ENCODE measurements at places on chromosomes 4 and X.

- DNase-seq = no peak
Observed at GRCh38 chrX:150370589-150371312, 7.6 kb downstream of the MAMLD1 start.

DNA sequence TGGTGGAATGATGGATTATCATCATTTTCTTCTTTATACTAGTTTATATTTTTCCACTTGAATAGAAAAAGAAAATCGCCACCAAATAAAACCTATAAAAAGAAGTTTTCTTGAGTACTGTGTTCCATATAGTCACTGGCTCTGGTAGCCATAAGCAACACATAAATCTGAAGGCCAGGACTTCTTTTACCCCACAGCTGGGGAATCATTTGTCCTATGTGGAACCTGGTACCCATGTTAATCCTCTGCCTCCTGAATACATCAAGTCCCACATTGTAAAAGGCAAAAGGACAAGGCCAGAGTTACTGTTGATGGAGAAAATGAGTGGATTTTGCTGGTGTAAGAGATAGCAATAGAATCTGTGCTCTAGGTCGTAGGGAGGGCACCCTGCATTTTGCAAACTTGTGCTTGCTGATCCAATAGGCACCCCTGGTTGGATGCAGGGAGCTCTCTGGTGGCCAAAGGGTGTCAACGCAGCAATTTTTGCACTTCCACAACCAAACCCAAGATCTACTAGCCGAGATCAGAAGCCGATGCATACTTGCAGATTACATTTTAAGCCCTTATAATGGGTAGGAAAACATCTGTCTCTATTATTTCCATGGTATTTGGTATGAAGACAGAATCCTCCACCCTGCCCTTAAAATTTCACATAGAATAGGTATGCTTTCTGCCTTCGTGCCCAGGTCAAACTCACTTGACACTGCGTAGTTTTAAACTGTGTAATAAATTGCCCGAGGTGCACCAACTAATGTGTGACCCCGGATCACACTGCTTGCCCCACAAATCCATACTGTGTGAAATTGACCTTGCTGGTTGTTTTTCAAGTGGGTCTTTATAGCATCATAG lies 146.2 kb upstream of the SCML1 start:
- no peak for DNase-seq

- no peak for DNase-seq
Observed at GRCh38 chrX:53003111-53003510, 44.8 kb upstream of the FAM156A start.

DNA sequence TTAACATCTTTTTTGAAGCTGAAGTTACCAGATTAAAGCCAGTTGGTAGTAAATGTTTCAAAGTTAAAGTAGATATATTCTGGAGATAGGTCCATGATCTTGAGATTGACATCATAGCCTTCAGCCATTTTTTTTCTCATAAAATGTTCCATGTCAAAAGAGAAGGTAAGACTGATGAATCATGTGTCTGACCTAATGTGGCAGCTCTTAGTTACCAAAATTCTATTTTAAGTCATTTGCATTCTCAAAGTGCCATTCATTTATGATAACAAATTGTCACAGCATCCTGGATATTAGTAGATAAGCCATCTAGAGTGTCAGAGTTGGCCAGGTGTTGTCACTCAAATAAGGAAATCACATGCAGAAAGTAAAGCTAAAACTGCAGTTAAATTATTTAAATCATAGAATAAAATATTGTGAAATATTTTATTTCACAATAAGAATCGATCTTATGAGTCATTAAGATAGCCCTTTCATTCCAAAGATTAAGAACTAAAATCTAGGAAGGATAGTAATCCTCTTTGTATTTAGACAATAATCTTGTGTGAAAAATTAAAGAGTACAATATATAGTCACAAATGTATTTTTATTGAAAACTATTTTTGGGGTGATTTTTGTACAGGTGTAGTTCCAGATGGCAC lies 65.7 kb upstream of the ADAD1 start:
- no peak for DNase-seq

DNA sequence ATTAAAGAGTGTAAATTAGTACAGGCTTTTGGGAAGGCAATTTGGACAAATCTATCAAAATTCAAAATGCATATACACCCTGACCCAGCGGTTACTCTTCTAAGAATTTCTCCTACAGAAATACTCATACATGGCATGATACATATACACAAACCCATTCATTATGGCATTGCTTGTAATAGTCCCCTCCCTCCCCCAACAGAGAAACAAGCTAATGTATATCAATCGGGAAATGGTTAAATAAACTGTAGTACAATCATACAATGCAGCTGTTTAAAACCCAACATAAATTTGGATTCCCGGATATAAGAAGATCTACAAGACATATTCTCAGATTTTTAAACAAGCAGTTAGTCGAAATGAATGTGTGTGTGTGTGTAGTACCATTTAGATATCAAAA lies 808 bp downstream of the HUWE1 start:
- DNase-seq = no peak

DNA sequence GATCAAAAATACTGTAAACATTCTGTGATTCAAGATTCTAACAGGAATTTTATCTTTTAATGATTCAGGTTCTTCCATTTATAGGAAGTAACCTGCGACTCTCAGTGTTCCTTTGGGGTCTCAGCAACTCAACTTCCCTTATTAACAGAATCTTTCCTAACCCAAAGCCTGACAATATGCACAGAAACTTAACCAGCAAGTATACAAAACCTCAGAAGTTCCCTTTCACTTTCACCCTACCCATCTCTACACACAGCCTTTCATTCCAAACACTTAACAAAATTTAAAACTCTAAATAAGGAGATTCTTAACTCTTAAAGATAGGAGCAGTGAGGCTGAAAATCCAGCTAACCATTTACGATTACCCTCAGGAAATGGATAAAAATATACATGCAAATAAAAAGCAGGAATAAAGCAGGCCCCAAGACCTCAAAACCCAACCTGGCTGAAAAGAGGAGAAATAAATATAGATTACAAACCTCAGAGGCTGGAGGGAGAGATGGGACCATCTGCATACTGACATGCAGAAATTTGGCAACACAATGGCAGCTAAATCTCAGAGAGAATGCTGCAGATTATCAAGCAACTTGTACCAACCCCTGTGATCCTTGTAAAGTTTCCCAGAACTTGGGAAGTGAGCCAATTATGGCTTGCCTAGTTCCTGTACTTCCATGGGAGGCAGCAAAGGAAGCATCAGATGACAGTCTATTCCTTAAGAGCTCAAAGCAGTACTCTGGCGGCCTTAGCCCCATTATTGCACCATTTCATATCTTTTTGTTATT lies 101.0 kb downstream of the ATP11C start:
- DNase-seq = no peak

Data from CD8-positive, alpha-beta memory T cell (primary cell).